ENCODE measurements at places on chromosomes 1 and 21.

DNA sequence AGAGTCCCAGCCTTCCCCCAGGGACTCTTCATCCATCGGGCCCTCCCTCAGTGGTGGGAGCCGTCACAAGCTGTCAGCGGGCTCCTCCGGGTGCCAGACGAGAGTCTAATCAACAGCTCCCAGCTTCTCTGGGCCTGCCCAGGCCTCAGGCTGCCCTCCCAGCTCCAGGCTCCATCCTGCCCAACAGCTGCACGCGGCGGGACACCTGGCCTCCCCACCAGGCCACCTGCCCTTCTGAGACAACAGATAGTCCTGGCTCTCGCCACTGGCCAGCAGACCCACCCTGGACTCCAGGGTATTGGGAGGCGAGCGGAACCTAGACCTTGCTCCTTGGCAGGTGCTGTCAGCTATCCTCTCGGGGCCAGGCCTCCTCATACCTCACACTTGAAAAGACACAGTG lies 3.1 kb downstream of the WNT4 start:
- no peak for DNase-seq

GRCh38 chr1:155352631-155353030 lies 31.9 kb downstream of the RUSC1 start:
- DNase-seq, result no peak

- DNase-seq, result no peak
Measured at GRCh38 chr1:163421701-163422100, 99.9 kb downstream of the NUF2 start.

DNA sequence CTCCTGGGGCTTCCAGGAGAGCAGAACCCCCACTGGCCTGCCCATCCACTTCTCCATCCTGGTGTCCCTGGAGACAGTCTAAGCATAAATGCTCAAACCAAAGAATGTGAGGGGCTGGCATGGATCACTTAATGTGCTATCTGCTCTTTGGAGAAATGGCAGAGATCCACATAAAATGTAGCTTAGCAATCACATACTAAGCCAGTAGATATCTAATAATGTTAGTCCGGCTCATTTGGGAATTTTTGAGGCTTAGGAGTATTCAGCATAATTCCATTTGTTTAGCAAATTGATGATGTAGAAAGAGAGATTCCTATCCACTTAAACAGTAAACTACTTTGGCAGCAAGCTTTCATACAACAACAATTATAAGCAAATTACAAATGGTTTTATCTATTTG lies 90.7 kb downstream of the TENT5C start:
- DNase-seq, result no peak

DNA sequence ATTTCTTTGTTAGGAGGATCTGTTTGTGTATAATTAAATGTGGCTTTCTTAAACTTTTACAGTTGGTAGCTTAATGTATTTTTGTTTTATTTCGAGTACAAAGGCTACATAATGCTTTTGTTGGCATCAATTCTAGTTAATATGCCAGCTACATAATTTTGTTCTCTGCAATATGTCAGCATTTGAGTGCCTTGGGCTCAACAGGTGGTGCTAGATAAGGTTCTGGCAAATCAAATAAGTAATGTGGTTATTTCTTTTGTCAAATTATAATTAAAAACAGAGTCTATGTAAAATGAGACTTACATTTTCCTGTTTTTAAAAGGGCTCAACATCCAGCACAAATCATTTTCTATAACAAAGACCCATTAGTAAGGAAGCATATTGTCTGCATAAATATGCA lies 410.6 kb upstream of the NR5A2 start:
- DNase-seq, result no peak

GRCh38 chr1:153552335-153552734 lies 3.3 kb upstream of the S100A3 start:
- DNase-seq, result no peak

- no peak for DNase-seq
Measured at GRCh38 chr1:193524616-193525015, 338.2 kb upstream of the B3GALT2 start.

GRCh38 chr21:38649120-38649519 lies 150.8 kb upstream of the ERG start:
- no peak for DNase-seq

- no peak for DNase-seq
Measured at GRCh38 chr1:54998100-54998499, 633 bp upstream of the BSND start.

Measured in islet precursor cell (in vitro differentiated cells).